Upper lobe of right lung (tissue), 1 donor: ENCODE measurements at places on chromosomes 7 and 10.

DNA sequence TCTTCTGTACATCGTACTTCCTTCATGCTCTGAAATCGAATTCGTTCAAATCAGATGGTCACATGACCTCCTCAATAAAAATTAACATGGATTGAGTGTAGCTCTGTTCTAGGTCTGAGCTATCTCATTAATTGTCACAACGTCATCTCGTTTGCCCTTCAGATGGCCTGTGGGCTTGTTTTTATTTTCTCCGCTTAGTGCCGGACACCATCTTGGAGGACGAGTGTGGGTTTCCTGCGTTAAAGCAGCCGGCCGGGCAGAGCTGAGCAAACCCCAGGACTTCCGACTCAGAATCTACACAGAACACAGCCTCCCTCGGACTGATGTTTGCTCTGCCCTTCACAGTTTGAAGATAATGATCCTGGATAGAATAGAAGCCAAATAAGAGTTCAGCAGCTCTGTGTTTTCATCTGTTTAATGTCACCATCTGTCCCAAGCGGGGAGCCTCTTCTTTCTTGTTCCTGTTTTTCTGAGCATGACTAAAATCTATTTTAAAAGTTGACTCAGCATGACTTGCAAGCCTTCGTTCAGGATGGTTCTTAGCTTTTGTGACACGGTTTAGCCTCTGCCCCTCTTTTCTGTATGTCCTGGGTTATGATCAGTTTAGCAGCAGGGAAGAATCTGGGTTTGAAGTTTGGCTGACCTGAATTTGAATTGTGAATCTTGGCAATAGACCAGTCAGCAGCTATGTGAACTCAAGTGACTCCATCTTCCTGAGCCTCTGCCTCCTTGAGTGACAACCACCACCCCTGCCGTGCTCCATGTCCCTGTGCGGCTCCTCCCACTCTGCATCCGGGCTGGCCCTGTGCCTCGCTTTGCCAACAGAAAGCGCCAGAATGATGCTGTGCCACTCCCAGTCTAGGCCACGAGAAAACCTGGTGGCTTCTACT is 30.6 kb upstream of the GALNTL5 start:
- no peaks in the 10 kb centered on the region for H3K36me3 ChIP-seq
- DNase-seq, result no peak
- peaks cover 15% of the 10 kb centered on the region for H3K4me1 ChIP-seq
- H3K27me3 ChIP-seq, result no peaks in the 10 kb centered on the region

GRCh38 chr7:4822677-4823076 is 39.2 kb downstream of the PAPOLB start:
- no peaks in the 10 kb centered on the region for H3K4me1 ChIP-seq
- H3K36me3 ChIP-seq, result no peaks in the 10 kb centered on the region
- H3K27ac ChIP-seq, result no peak overlapping the region
- H3K27me3 ChIP-seq, result no peaks in the 10 kb centered on the region
- no peak overlapping the region for H3K4me3 ChIP-seq

DNA sequence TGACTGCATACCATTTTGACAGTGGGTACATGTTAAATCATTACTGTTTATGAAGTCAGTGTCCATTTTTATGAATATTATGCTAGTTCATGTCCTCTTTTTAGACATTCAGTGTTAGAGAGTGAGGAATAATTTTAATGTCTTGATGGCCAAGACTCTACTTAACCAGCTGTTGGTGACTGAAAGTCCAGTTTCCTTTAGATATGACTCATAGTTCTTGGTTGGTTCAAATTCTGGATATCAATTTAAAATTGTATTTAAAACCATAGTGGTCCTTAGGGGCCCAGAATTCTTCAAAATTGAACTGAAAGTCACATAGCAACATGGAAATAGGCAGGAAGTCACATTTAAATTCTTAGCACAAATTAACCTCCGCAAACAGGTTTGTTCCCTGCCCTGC is 196.5 kb upstream of the PRPS1L1 start:
- no peak for DNase-seq
- H3K4me3 ChIP-seq, result no peak overlapping the region
- no peaks in the 10 kb centered on the region for H3K27me3 ChIP-seq
- H3K4me1 ChIP-seq, result peaks cover 5% of the 10 kb centered on the region

GRCh38 chr10:130627346-130628045 is 491.3 kb downstream of the GLRX3 start:
- H3K27me3 ChIP-seq, result no peaks in the 10 kb centered on the region
- no peak overlapping the region for H3K4me3 ChIP-seq
- H3K4me1 ChIP-seq, result no peaks in the 10 kb centered on the region
- H3K36me3 ChIP-seq, result no peaks in the 10 kb centered on the region
- H3K27ac ChIP-seq, result no peak overlapping the region

DNA sequence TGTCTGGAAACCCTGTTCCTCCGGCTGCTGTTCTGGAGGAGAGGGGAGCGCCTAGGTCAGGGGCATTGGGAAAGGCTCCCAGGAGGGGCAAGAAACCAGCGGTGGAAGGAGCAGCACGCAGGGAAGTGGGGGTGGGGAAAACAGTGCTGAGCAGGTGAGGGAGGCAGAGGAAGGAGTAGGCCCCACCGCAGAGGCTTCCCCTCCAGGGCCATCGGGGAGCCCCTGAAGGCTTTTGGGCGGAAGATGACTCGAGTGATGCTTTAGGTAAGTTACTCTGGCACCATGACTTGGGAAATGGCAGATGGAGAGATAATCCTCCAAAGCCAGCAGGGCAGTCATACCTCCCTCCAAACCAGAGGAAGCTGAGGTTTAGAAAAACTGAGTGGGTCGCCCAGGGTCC is 106.5 kb upstream of the ANLN start:
- peaks cover 35% of the 10 kb centered on the region for H3K4me1 ChIP-seq
- no peaks in the 10 kb centered on the region for H3K36me3 ChIP-seq
- no peaks in the 10 kb centered on the region for H3K27me3 ChIP-seq
- no peak overlapping the region for H3K4me3 ChIP-seq
- no peak for DNase-seq

DNA sequence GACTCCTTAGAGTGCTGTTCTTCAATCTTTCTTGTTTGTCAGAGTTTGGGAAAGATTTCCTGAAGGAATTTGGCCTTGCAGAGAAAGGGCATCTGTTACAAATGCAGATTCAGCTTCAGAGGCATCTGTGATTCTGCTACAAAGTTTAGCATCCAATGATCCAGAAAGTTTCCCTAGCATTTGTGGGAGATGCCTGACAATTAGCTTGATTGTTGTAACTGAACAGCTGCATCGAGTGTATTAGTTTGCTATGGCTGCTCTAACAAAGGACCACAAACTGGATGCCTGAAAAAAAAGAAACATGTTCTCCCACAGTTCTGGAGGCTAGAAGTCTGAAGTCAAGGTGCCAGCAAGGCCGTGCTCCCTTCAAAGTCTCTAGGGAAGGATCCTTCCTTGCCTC is 365.1 kb downstream of the GRID1 start:
- no peaks in the 10 kb centered on the region for H3K4me1 ChIP-seq
- DNase-seq, result no peak
- no peaks in the 10 kb centered on the region for H3K27me3 ChIP-seq
- H3K4me3 ChIP-seq, result no peak overlapping the region

DNA sequence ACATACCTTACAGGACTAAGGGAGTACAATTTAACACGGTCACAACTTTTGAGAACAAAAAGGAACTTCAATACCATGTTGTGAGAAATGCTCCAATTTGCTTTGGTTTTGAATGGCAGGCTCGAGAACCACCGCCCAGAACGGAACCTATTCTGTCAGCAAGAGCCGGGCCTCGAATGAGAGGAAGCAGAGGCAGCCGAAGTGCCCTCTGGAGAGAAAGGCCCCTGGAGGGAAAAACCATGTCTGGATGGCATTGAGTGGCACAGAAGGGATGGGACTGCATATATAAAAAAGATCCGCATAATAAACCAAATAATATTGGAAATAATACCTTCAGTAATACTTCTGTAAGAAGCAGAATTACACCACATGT is 85.6 kb downstream of the CHST15 start:
- no peaks in the 10 kb centered on the region for H3K4me1 ChIP-seq
- H3K27ac ChIP-seq, result no peak overlapping the region
- peaks cover 42% of the 10 kb centered on the region for H3K36me3 ChIP-seq
- DNase-seq, result peak; percentile 16

DNA sequence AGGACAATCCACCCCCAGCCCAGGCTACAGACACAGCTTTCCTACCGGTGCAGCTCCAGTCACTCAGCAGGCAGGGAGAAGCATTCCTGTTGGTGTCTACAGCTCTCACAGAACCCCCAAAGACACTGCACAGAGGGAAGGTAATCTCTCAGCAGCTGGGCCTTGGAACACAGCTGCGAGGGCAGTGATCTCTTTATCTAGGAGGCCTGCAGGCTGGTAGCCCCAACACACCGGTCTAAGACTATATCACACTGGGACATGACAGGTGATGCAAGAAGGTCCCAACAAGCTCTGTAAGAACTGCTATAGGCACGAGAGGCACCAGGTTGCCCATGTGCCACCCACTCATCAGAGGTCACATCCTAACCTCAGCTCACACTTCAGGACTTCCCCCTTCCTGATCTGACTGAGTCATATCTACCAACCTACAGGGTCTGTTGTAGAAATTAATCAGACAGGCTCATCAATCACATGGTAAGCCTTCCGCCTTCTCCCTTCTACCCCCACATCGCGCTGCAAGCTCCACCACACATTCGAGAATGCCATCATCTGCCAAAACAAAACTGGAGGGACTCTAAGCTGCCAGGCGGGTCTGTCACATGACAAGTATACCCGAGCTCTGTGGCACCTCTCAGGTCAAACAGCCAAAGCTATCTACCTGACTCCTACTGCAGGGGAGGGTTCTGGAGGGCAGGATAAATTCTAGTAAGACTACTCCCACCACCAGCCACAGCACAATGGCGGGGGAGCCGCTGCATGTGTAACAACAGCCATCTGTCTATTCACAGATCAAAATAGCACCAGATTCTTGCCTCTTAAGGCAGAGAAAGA is 26.1 kb downstream of the FAM53B start:
- peaks cover 73% of the 10 kb centered on the region for H3K4me1 ChIP-seq
- H3K4me3 ChIP-seq, result no peak overlapping the region
- no peaks in the 10 kb centered on the region for H3K27me3 ChIP-seq
- DNase-seq, result peak; percentile 69
- H3K36me3 ChIP-seq, result no peaks in the 10 kb centered on the region
- H3K27ac ChIP-seq, result peak overlapping the region; percentile 80

DNA sequence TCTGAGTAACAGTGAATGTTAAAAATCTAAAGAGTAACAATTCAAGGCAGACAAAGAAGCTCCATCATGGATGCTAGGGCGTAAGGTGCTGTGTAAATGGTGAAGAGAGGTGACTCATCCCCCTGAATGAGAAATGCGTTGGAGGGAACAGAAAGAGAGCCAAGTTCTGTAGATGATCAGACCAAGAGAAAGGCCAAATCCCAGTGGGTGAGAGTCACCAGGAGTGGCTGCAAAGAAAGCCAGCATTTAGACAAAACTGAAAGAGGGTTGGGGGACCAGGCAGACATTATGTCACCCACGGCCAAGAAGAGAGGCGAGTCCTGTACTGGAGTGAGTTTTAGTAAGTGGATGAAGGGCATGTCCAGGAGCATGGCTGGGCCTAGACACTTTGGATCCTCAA is 153.1 kb downstream of the TRIL start:
- no peaks in the 10 kb centered on the region for H3K4me1 ChIP-seq
- no peaks in the 10 kb centered on the region for H3K36me3 ChIP-seq
- no peak overlapping the region for H3K27ac ChIP-seq
- no peak for DNase-seq
- H3K27me3 ChIP-seq, result no peaks in the 10 kb centered on the region
